ELR (cell line): ENCODE measurements at places on chromosomes 2 and 18.

DNA sequence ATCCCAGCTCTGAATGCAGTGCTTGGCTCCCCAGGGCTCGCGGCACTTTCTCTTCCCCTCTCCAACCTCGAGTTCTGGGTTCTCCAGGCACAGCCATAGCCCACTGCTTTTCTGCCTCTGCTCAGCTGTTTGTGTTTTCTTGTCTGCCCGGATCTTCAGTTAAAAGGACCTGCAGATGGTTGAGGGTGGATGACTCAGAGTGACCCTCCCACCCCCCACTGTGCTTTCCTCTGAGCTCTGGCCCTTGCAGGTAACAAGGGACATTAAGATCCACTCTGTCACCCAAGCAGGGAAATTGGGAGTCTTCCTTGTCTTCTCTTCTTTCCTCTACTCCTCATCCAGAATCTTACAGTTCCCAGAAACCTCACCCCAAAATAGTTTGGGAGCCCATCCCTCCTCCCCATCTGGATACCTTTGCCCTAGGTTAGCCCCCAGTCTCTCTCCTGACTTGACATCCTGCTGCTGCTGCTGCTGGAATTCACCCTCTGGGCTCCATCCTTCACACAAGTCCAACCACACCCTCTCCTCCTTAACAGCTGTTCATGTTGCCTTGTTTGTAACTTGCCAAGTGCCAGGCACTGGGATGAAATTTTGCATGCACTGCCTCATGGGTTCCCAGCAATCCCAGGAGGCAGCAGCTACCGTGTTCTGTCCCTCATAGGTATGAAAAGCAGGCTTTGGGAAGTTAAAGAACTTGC lies 157.9 kb upstream of the TTC39C start:
- peak; percentile 38 for DNase-seq

DNA sequence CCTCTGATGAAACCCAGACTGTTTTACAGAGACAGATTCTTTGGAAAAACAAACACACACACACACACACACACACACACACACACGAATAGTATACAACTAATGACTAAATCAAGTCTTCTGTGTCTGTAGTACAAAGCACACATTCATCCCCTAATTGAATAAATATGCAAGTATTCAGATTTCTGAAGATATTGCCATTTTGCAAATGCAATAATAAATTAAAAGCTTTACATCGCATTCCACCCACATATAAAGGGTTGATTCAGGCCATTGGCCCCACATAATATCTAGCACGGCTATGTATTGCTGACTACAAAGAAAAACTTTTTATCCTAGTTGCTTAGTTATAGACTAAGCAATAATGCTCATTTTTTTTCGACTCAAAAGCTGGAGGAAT lies 86.2 kb downstream of the PAX3 start:
- no peak for DNase-seq

GRCh38 chr18:59696311-59697235 lies 650 bp downstream of the CCBE1 start:
- peak; percentile 69 for DNase-seq

DNA sequence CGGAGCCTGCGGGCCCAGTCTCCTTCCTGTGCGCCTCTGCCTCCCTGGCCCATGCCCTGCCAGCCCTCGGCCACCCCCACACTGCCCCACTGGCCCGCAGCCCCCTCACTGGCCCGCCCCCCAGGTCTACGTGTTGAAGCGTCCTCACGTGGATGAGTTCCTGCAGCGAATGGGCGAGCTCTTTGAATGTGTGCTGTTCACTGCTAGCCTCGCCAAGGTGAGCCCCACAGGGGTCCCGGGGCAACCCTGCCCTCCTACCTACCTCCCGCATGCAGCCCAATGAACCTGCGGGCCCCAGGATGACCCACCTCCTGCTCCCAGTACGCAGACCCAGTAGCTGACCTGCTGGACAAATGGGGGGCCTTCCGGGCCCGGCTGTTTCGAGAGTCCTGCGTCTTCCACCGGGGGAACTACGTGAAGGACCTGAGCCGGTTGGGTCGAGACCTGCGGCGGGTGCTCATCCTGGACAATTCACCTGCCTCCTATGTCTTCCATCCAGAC lies 3.3 kb downstream of the CTDSP1 start:
- DNase-seq, result no peak

DNA sequence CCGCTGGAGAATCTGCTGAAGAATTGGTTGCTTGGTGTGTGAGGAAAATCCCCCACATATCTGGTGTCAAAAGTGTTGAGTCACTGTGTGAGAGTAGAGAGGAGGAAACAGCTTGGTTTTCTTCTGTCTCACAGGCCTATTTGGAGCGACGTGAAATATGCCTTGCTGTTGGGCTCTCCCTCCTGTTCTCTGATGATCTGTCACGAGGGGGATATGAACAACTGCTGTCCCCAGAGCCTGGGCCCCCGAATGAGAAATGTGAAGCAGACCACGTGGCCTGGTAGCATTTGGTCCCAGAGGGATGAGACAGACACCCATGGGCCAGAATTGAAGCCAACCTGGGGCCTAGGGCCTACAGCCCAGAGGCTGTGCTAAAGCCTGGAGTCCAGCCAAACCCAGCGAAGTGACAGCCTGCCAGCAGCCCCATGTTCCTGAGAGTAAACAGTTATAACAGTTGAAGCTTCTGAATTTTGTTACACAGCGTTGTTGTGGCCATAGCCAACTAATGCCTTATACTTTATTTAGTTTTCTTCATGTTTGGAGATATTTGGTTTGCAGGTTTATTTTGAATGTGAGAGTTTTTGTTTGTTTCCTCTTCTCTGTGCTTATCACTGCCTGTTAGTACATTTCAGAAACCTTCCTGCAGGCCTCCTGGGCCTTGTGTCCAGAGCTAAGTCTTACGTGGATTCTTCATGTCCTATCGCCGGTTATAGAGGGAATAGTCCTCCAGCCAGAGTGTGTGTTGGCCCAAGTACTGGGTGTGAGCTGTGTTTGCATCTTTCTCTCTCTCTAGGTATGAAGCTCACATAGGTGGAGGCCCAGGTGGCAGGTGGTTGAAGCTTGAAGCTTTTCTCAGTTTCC lies 18.7 kb upstream of the COLEC12 start:
- DNase-seq, result peak; percentile 59

DNA sequence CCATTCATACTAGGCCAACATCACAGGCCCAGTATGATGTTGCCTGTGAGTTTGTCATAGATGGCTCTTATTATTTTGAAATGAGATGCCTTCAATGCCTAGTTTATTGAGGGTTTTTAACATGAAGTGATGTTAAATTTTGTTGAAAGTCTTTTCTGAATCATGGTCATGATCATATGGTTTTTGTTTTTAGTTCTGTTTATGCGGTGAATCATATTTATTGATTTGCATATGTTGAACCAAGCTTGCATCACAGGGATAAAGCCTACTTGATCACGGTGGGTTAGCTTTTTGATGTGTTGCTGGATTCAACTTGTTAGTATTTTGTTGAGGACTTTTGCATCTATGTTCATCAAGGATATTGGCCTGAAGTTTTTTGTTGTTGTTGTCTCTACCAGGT lies 195.8 kb upstream of the FN1 start:
- DNase-seq, result peak; percentile 15

- DNase-seq, result no peak
Measured at GRCh38 chr2:127378720-127379119, 9.1 kb downstream of the MAP3K2 start.

GRCh38 chr2:110796716-110797301 lies 64.4 kb downstream of the ACOXL start:
- DNase-seq, result no peak
